Activated T-cell treated with anti-CD3 and anti-CD28 coated beads for 4 hours (primary cell): ENCODE measurements at places on chromosomes 2 and 18.

DNA sequence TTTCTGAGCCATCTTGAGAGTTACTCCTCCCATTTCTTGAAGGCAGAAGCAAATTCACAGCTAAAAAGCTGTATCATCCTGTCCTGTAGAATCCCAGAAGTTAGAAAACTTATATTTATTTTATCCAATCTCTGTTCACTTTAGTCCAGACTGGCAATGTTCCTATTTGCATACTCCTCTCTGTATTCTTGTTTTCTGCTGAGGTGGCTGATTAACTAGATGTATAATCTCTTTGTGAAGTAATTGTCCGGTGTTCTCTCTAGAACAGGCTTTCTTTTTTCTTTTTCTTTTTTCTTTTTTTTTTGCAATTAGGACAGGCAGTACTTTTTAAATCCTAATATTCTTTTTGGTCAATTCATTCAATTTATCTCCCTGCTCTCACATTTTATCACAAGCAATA is 411.0 kb downstream of the KCNJ3 start:
- DNase-seq = no peak

DNA sequence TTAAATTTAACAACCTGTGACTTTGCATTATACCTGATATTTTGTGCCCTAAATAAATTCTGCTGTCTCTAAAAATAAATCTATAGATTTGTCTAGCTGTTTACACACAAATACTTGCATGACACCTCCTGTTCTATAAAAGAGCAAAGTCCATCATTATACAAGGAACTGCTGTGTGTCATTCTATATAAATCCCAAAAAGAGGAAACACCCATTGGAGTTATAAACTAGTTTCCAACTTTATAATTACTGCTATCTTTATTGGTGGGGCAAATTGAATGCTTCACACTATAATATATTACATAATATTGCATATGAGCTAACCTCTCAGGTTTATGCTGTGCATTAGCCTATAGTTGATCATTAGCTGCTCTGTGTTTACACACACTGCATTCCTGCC is 504.4 kb downstream of the SATB2 start:
- DNase-seq = no peak

GRCh38 chr18:65822826-65823225 is 72.0 kb downstream of the CDH7 start:
- DNase-seq = no peak

DNA sequence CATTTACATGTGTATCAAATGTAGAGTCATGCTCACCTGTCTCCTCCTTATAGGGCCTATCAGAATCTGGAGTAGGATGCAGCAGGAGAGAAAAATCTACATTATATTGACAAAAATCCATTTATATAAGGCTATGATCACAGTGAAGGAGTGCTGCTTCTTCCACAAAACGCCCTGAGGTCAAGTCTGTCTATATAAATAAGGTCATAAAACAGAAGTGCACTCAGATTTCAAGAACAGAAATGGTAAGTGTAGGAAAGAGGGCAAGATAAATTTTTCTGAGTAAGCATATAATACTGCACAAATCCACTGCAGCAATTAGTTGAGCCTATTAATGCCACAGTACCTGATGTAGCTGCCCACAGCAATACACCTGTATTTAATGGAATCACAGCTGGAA is 51.8 kb downstream of the COL5A2 start:
- no peak for DNase-seq

DNA sequence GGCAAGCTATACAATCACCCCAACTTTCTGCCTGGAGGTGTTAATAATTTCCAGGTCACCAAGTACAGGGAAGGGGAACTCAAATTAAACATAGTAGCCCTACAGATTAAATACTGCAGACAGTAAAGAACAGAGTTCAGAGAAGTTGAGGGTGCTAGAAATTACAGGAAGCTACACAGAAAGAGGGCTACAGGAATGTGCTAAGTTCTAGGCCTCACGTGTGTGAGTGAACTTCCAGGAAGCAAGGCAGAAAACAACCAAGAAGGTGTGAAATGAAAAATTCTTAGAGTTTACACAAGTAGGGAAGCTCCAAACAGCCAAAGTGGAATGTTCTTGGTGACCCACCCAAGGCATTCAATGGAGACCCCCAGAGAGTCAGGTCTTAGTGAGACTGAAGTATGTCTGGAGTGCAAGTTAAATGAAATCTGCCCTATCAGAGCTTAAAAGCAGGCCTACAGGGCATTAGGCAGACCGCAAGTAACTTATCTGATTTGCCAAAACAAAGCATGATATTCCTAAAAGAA is 58.1 kb upstream of the RNU4ATAC start:
- DNase-seq = no peak

DNA sequence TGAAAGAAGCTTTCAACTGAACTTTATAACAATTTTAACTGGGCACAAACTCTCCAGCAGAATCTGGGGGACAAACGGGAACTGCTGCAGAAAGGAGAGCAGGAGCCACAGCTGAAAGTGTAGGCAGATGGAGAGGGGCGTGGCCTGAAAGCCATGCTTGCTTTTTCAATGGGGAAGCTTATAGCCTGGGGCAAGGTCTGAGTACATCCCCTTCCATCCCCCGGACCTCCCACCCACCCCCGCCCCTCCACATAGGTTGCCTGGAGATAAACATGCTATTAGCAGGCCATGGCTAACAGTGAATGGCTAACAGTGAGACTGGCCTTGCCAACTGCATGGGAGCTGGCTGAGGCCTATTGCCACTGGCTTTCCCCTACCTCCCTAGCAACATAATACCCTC is 317.9 kb upstream of the TANK start:
- DNase-seq = no peak

GRCh38 chr18:70263336-70263735 is 25.5 kb upstream of the SOCS6 start:
- no peak for DNase-seq

- no peak for DNase-seq
Observed at GRCh38 chr2:54529935-54530334, 73.8 kb downstream of the SPTBN1 start.

DNA sequence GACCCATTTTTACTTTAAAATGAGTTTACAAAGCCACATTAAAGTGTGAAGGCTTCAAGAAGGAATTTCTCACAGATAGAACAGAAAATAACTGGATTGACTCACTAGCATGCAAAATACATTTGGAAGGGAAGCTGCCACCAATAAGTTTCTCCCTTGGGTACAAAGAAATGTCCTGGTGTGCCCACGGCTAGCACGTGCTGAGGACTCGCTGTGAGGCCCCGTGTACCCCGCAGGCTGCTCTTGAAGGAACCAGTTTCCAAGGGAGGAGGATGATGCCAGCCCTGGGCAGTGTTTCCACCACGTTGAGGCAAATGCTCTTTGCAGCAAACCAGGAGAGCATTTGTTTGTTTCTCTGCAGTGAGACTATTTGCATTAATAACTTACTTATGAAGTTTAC is 207.3 kb downstream of the SH3RF3 start:
- no peak for DNase-seq

DNA sequence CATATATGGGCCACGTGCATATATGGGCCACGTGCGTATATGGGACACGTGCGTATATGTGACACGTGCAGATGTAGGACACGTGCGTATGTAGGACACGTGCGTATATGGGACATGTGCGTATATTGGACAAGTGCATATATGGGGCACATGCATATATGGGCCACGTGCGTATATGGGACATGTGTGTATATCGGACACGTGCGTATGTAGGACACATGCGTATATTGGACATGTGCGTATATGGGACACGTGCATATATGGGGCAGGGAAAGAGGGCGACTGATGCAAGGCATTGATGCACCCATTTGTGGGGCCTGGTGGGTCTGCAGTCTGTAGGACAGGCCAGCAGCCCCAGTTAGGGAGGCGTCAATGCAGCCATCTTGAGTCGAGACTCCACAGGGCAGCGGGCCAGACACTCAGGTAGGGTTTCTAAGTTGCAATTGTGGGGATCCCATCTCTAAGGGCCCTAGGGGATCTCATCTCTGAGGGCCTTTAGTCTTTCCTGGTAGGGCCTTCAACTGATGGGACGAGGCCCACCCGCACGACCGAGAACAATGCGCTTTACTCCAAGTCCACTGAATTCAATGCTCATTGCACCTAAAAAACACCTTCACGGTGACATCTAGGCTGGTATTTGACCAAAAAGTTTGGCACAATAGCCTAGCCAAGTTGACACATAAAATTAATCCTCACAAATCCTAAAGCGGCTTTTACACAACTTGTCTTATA is 92.3 kb upstream of the ZNF516 start:
- no peak for DNase-seq

DNA sequence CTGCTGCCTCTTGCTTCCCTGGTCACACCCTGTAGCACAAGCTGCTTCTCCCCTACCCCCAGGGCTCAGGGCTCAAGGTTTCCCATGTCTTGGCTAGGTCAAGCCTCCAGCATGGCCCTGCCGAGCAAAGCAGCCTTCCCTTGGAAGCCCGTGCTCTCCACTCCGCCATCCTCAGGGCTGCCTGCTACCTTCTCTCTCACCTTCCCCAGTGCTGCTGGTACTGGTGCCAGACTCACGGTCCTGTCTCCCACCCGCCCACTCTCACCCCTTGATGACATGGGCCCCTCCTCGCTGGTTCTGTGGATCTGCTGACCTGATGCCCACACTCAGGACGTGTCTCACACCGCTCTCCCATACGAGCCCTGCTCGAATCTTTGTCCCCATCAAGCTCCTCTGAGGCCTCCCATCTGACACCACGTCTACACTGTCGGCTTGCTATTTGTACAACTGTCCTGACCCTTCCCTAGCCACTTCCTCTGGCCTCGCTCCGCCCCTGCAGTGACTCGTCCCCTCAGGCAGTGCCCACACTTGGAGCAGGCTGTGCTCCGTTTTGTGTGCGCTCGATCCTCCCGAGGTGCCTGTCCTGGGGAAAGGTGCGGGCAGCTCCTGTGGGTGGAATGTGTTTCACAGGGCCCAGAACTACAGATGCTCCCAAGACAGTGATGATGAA is 49.9 kb downstream of the ZAP70 start:
- no peak for DNase-seq

DNA sequence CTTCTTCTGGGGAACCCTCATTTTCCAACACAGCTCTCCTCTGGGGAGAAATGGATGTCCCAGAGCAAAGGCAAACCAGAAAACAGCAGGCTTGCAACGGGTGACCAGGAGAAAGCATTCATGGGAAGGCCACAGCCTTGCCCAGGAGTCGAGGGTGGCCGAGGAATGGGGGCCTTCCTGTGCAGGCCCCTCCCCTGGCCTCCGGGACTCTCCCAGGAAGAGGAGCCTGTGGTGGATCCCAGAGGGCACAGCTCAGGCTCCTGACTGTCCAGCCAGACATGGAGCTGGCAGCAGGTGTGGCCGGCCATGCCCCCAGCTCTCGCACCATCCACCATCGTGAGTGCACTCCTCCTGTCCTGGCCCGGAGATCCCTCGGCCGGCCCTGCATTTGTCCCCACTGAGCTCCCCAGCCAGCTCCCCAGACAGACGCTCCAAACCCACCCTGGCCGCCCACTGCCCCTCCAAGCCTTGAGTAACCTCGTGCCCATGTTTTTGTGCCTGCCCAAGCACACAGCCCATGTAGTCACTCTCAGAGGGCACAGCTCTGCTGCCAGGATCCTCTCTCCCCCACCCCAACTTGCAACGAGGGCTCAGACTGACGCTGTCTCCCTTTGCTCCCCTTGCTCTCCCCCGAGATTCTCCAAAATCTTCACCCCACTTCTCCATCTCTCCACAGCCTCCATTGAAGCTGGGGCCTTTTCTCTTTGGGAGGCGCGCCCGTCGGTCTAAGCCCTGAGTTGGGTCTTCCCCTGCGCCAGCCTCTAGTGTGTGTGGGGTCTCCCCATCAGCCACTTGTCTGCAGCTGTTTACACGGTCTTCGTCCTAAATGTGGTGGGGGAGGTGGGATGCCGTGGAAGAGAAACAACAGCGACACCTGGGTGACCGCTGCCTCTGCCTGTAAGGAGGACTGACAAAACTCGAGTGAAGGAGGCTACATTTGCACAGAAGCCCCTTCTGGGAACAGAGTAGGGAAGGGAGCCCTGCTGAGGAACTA is 9.8 kb downstream of the PRLH start:
- DNase-seq = no peak

- DNase-seq = no peak
Observed at GRCh38 chr2:60116161-60116875, 437.1 kb downstream of the BCL11A start.

GRCh38 chr2:39059366-39059952 is 61.4 kb downstream of the SOS1 start:
- no peak for DNase-seq
